ENCODE measurements at places on chromosomes 3 and 15.

GRCh38 chr3:23256741-23257435 lies 53.8 kb downstream of the UBE2E2 start:
- DNase-seq: no peak

GRCh38 chr3:98531622-98532274 lies at the start of gene GPR15:
Gene GPR15 (plus strand): TSS chr3:98531978. CDS start chr3:98532034, 56 bp downstream.
- DNase-seq: no peak

DNA sequence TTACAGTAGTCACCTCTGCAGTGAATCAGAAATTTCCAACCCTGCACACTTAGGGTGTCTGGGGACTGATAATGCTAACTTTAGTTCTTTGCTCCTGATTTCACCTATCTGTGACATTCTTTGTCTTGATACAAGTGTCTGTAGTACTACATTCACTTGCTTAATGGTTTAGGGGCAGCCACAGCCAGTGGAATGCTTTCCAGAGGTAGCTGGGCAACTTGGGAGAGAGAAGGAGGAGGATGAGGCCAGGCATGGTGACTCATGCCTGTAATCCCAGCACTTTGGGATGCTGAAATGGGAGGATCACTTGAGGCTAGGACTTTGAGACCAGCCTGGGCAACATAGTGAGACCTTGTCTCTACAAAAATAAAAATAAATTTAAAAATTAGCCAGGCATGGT lies 8.5 kb downstream of the BAHD1 start:
- DNase-seq: no peak

DNA sequence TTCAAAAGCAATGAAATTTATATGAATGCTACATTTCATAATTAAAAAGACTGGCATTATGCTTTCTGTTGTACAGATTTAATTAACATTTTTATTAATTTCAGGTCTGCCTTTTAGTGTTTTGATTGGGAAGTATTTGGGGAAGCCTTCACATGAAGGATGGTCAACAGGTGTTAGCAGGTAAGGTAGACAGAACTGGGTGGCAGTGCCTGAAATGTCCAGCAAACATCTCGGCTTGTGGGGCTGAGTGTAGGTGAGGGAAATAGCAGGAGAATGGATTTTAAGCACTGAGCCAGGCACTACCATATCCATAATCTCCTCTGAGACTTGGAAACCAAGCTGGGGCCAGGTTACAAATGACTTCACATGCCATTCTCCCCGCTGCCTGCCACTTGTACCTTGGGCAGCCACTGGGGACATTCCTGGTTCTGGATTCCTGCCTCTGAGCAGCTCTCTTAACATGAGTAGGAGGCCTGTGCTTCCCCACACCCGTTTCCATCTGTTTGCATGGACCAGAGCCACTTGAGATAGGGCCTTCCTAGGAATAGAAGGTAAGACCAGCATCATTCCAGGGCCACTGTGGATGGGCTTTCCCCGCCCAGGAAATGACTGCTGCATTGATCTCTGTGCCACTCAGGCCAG lies 125.9 kb upstream of the HES1 start:
- no peak for DNase-seq

- no peak for DNase-seq
These were observed 121.9 kb downstream of the NEO1 start for GRCh38 chr15:73174171-73174570.

- no peak for DNase-seq
These were observed 87.3 kb downstream of the SMAD6 start for GRCh38 chr15:66789029-66790025.

- no peak for DNase-seq
These were observed 795.1 kb upstream of the ARPP21 start for GRCh38 chr3:34844323-34844620.

DNA sequence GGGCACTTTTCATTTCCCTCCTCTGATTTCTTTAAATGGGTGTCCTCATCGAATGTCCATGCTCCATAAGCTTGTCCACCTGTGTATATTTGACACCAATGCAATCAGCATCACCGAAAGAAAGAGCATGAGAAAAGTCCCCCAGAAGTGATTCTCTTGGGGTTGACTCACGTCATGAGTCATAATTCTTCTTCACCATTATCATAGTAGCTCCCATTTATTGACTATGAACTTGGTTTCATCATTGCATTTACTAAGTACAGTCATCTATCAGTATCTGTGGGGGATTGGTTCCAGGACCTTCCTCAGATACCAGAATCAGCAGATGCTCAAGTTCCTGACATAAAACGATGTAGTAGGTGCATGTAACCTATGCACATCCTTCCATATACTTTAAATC lies 372.5 kb upstream of the CFAP20DC start:
- DNase-seq: no peak

GRCh38 chr3:164235289-164236028 lies 842.8 kb downstream of the SI start:
- DNase-seq: no peak

DNA sequence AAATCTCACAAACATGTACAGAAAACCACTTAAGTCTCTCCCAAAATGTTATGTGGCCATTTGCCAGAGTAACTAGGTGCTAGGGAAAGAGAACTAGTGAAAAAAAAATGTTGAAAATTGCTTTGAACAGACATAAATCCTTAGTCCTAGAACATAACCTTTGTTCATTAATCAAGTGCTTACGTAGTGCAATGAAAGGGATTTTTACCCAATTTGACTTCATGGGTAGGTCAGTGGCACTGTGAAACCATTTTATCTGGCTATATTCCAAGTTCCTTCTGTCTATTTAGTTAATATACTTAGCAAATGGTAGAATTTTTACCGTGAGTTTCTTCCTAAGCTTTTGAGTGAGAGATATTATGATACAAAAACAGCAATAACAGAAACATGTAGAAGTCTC lies 209.4 kb downstream of the DIPK2A start:
- DNase-seq: no peak

- no peak for DNase-seq
These were observed 32.2 kb downstream of the MCTP2 start for GRCh38 chr15:94263341-94264273.

GRCh38 chr3:13120289-13120927 lies 47.2 kb upstream of the IQSEC1 start:
- DNase-seq: no peak

- DNase-seq: no peak
These were observed 42.6 kb downstream of the CLDN1 start for GRCh38 chr3:190279690-190280089.

GRCh38 chr3:42610976-42611375 lies 10.5 kb downstream of the NKTR start:
- DNase-seq: no peak

- no peak for DNase-seq
These were observed 1.8 kb upstream of the SKOR1 start for GRCh38 chr15:67823314-67824196.

DNA sequence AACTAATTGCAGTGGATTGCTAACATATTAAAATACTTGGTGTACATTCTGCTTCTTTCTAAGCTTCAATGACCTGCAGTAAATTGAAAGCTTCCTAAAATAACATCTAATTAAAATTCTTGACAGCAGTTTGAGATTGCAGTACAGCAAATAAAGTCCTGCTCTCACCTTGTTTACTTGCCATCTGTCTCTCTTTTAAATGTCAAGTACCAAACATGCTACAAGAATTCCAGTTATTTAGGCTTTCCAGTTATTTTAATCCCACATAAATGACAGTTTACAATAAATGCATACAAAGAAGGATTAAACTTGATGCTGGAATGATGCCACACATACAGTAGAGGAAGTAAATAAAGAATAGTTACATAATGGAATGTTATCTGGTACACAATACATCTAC lies 33.2 kb downstream of the CBLB start:
- DNase-seq: no peak

DNA sequence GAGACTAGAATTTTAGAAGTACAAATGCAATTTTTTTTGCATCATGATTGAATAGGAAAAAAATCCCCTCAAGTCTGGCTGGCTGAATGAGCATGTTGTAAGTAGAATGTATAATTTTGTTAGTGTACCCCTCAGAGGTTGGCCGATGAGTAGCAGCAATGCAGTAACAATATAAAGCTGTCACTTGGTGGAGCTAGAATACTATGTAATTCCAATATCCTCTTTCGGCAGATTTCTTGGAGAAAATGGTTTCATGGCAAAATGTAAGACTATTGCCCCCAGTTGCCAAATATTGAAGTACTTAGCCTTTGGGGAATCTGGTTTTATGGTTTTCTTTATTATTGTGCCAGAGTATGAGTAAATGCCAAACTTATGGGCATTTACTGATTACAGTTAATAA lies 39.8 kb upstream of the SGO1 start:
- no peak for DNase-seq

- no peak for DNase-seq
These were observed 826.2 kb downstream of the ROBO1 start for GRCh38 chr3:78941587-78941986.

DNA sequence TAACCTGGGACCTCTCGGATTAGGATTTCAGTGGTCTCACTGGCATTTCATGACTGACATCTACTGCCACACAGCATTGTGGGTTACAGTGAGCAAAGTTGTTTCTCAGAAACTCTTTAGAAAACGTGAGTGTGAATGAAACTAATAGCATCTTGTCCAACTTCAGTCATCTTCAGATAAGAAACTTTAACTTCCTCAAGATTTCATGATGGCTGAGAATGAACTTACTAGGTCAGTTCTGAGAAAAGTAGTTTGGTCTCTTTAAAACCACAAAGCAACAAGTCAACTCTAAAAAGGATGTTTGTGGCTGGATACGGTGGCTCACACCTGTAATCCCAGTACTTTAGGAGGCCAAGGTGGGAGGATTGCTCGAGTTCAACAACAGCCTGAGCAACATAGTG lies 14.2 kb upstream of the HOMER2 start:
- no peak for DNase-seq

DNA sequence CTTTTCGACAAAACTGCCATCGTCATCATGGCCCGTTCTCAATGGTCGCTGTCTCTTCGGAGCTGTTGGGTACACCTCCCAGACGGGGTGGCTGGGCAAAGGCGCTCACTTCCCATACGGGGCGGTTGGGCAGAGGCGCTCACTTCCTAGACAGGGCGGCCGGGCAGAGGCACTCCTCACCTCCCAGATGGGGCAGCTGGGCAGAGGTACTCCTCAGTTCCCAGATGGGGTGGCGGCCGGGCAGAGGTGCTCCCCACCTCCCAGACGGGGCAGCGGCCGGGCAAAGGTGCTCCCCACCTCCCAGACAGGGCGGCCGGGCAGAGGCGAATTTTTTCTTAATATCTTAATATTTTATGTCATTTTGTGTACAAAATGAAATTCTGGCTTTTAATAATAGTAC lies 44.5 kb downstream of the PARP14 start:
- no peak for DNase-seq

GRCh38 chr3:152976239-152976638 lies 141.3 kb downstream of the P2RY1 start:
- no peak for DNase-seq

- DNase-seq: no peak
These were observed 10.7 kb upstream of the CYP11A1 start for GRCh38 chr15:74377831-74378766.

- no peak for DNase-seq
These were observed 6.0 kb downstream of the MRAS start for GRCh38 chr3:138354376-138354775.

DNA sequence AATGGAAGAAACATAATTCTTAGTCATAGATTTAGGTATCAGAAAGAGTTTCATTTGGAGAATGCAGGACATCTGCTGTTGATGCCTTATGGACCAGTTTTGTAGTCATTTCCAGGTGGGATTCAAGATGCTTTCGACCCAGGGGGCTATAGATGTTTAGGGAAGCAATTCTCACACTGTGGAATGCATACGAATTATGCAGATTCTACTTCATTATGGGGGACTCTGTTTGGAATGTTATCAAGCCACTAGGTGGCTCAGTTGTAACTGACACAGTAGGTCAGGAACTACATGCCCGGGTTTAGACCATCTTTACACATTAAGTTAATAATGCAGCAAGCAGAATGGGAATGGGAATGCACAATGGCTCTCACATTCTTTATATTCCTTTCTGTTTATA lies 1359.8 kb downstream of the ZPLD1 start:
- DNase-seq: no peak

GRCh38 chr3:189273736-189274135 lies 102.0 kb downstream of the TPRG1 start:
- DNase-seq: no peak

- no peak for DNase-seq
These were observed 1.3 kb downstream of the PIK3CA start for GRCh38 chr3:179149406-179149867.

DNA sequence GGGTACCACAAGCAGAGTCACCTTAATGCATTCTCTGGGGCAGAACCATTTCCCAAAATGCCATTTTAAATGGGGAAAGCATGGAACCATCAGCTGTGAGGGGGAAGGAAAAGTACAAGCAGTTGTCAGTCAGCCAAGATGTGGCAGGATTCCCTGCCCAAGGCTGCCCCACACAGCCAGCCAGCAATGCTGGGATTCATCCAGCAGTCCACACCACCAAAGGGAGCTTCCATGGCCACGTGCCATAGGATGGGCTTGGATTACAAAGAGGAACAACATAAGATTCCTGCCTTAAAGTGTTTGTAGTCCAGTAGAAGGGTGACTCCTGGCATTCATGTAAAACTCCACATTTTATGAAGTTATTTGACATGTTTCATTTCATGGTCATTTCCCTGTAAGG lies 233.3 kb downstream of the SHOX2 start:
- no peak for DNase-seq

- no peak for DNase-seq
These were observed 85.1 kb downstream of the ANP32A start for GRCh38 chr15:68735610-68736009.

GRCh38 chr3:99505200-99505599 lies 133.2 kb upstream of the COL8A1 start:
- no peak for DNase-seq

DNA sequence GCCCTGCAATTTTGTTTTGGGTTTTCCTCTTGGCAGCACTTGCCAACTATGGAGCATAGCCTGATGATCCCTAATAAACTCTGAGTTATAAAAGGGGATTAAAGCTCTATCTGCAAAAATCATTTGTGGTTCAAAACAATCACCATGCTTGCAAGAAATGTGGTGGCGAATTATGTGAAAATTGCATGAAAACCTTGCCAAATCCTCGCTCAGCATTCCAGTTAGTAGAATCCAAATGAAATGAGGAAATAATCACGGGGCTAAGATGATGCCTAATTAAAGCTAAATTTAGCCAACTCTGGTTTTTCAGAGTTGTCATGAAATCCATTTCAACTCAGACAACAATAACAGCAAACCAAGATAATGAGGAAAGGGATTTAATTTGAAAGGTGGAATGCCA lies 73.0 kb upstream of the PROK2 start:
- DNase-seq: no peak

- no peak for DNase-seq
These were observed 3.2 kb upstream of the RPUSD3 start for GRCh38 chr3:9846931-9847488.

Data from activated CD8-positive, alpha-beta memory T cell treated with anti-CD3 and anti-CD28 coated beads, Interleukin-2, amount 50 U/mL, for 48 hours (primary cell).